ENCODE measurements at places on chromosomes 13 and 19.

DNA sequence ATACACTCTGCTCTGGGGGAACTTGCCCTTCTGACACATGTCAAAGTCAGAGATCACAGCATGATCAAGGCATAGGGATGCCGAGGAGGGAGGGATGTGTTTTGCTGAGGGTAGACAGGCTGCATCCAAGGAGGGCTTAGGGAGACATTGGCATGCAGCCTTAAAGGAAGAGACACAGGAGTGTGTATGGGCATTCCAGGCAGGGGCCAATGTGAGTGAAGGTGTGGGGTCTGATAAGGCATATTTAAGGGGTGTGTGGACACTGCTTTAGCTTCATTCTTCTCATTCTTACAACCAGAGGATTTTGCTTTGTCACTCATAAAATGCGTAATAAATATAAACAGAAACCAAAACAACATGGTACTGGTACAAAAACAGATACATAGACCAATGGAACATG, 193.4 kb downstream of the RGCC start:
- DNase-seq = no peak

GRCh38 chr13:79435561-79435990, 29.5 kb upstream of the RBM26 start:
- no peak for DNase-seq

GRCh38 chr19:2140138-2140569, 11.2 kb downstream of the AP3D1 start:
- DNase-seq = no peak

DNA sequence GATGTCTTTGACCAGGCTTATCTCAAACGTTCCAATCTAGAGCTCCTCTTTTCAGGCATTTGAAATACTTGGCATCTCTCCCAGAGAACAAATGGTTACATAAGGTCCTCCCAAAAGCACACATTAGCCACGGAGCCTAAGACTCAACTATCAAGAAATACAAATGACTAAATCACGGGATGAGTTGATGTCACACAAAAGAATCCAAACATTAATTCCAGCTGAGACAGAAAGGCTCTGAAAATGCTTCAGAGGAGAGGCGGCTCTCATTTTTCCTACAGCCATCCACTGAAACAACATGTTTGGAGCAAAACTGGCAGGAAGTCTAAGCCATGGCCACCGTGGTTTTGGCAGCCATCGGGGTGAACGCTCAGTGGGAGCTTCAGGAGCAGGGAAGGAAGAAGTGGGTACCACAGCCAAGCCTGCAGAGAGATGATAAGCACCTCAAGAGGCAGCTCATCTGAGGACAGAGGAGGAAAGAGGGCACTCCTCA, 122.5 kb downstream of the STK24 start:
- no peak for DNase-seq

DNA sequence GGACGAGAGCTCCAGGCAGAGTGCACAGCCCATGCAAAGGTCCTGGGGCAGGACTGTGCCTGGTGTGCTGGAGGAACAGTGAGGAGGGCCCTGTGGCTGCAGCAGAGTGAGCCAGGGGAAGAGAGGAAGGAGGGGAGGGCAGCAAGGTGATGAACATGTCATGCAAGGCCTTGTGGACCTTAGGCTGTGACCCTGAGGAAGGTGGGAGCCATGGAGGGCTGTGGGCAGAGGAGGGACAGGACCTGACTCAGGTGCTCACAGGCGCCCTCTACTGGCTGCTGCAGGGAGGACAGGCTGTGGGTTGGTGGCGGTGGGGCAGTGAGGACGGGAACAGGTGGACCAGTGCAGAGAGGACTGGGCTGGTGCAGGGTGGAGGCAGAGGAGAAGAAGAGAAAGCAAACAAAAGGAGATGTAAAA, 170.3 kb downstream of the PTPRS start:
- no peak for DNase-seq

GRCh38 chr19:45934551-45935230, 20.1 kb upstream of the NANOS2 start:
- no peak for DNase-seq
